ENCODE measurements at places on chromosomes 6 and 20. TPM values are rescaled to one million over a fixed set of nuclear protein-coding genes. Genes with fewer than 3 reads are reported as not detected.

Gene PRRT1
- total RNA-seq = 12.6 TPM

Gene KHDC1L
- total RNA-seq = not detected

Gene MYLK2
- 0.18 TPM for total RNA-seq

Gene LINC00237
- total RNA-seq = not detected

Gene IPCEF1
- 0.57 TPM for total RNA-seq

Gene RSPH9
- not detected for total RNA-seq

Gene DDX43
- 3.1 TPM for total RNA-seq

Gene LBP
- total RNA-seq = not detected

Gene UBE3D
- 5.5 TPM for total RNA-seq

Gene HLA-F
- total RNA-seq = 12.5 TPM

Gene TGM3
- not detected for total RNA-seq

Gene SLC35D3
- total RNA-seq = not detected

Gene EYS
- total RNA-seq = not detected

Gene HLA-DOB
- total RNA-seq = 4.3 TPM

Gene AURKA
- 66.7 TPM for total RNA-seq

Gene CFAP206
- total RNA-seq = 2.9 TPM

Gene SNAP91
- not detected for total RNA-seq

Gene C20orf144
- 0.20 TPM for total RNA-seq

Gene GHRH
- total RNA-seq = not detected

Gene RALY
- 214 TPM for total RNA-seq

Gene PNPLA1
- not detected for total RNA-seq

Gene GSTA3
- not detected for total RNA-seq

Gene NDRG3
- total RNA-seq = 55.6 TPM

Gene CEP85L
- total RNA-seq = 3.0 TPM

Gene SNPH
- total RNA-seq = 4.0 TPM

Gene ECT2L
- not detected for total RNA-seq

Gene RTEL1
- 36.0 TPM for total RNA-seq

Gene C20orf204
- 3.8 TPM for total RNA-seq

Gene TULP4
- total RNA-seq = 42.2 TPM

Gene NINL
- total RNA-seq = 19.6 TPM

Gene BTNL2
- total RNA-seq = not detected

Gene ADGB
- not detected for total RNA-seq

Gene CD24
- 93.4 TPM for total RNA-seq

Gene TGM2
- total RNA-seq = 333 TPM

Gene MYCT1
- total RNA-seq = not detected

Gene TBC1D20
- 32.8 TPM for total RNA-seq

Gene BMP6
- total RNA-seq = not detected

Gene IGF2R
- 50.9 TPM for total RNA-seq

Gene CD93
- 0.07 TPM for total RNA-seq

Gene ZSCAN26
- 12.1 TPM for total RNA-seq

Gene EPPIN
- total RNA-seq = not detected

Gene TENT5A
- 2.0 TPM for total RNA-seq

Gene SLC17A3
- total RNA-seq = not detected

Gene BPIFB2
- not detected for total RNA-seq

Gene PREX1
- total RNA-seq = 3.3 TPM

Gene SLC16A10
- 1.7 TPM for total RNA-seq

Gene TNFAIP3
- 7.8 TPM for total RNA-seq

Gene SLC13A3
- total RNA-seq = 6.0 TPM

Gene C6orf52
- 6.2 TPM for total RNA-seq

Gene SLC32A1
- not detected for total RNA-seq

Gene PI16
- total RNA-seq = 1.9 TPM

Gene SLC22A2
- total RNA-seq = not detected

Gene CGA
- total RNA-seq = not detected

Gene PRSS16
- 32.3 TPM for total RNA-seq

Gene KIF13A
- total RNA-seq = 52.2 TPM

Gene TMEM217
- total RNA-seq = 5.3 TPM
